ENCODE measurements at places on chromosomes 12 and 14.

DNA sequence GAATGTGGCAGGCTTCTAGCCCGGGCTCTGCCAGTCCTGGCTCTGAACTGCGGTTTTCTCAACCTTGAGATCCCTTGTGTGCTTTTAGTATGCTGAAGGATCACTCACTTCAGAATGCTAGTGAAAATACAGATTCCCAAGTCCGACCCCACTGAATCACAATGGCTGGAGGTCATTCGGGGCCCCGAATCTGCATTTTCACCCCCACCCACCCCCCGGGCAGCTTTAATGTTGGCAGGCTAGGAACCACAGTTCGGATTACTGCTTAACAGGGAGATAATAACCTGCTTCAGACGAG is 573 bp upstream of the SUSD6 start:
- no peak for DNase-seq

- no peak for DNase-seq
Measured at GRCh38 chr12:65830305-65830704, 6.0 kb downstream of the HMGA2 start.

GRCh38 chr12:79706676-79707075 is 15.9 kb upstream of the PAWR start:
- no peak for DNase-seq

DNA sequence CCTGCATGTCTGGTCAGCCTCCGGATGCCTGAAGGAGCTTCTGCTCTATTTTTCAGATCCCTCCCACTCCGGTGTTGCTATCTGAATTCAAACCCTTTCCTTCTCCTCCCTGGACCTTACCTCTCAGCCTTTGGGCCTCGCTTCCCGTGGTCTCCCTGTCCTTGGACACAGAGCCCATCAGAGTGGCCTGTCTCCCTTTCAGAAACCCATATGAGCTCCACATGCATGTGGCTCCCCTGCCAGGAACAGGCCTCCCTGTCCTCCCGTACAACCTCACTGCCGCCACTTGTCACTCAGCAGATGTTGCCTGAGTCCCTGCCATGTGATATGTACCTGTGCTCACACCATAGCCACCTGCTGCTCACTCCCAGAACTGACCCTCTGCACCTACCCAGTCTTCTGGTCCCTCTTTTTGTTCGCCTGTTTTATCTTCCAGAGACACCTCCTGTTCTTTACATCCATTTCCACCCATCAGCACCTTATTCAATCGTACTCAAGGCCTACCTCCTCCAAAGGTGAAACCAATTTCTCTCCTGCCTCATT is 182.5 kb downstream of the ZFP36L1 start:
- DNase-seq = no peak

DNA sequence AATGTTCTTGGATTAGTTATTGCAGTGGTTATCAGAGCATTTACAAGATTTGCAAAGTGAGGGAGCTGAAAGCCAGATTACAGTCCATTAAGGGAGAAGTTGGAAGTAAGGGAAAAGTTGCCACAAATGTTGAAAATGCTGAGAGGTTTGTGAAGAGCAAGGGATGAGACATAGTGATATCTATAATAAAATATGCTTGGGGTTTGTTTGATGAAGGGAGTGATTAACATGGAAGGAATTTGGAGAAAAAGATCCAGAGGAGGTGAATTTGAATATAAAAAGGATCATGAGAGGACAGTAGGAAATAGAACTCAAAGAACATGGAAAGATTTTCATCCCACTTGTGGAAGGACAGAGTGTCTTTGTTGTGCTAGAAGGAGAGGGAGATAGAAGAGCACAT is 19.3 kb upstream of the CCER1 start:
- DNase-seq = no peak

DNA sequence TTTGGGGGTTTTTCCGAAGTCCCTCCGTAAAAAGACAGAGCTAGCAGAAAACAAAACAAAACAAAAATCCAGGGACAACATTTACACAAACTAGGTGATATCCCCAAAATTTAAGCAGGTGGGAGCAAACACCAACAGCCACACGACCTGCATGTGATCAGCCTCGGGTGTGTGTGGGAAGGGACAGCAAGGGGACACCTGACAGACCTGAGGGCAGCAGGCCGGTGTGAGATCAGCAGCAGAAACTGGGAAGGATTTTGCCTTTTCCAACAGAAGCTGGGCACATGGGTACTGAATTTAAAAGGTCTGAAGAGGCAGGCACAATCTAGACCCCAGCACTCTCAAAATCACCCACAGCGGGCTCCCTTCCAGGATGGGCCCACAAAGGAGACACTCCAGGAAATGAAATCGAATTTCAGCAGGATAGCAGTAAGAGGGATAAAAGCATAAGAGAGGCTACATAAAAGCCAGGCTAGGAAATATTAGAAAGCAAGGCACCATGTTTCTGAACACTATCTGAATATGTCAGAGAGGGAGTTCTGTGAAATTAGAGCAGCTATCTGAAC is 36.5 kb upstream of the SELPLG start:
- DNase-seq = no peak

GRCh38 chr12:107597695-107598410 is 87.7 kb upstream of the PWP1 start:
- no peak for DNase-seq

DNA sequence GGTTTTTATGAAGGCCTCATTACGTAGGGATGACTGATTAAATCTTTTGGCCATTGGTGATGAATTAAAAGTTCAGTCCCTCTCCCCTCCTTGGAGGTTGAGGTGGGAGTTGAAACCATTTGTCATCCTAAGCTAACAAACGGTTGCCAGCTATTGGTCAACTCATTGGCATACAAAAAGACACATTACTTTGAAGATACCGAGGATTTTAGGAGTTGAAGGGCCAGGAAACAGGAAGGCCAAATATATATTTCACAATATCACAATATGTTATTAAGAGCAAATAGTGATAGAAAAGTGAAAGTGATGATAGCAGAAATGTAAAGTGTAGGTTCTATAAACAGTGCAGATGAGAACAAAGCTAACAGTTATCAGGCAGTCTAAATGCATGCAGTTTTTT is 24.4 kb downstream of the RCOR1 start:
- no peak for DNase-seq

- no peak for DNase-seq
Measured at GRCh38 chr12:22625762-22626294, 857 bp downstream of the ETNK1 start.

DNA sequence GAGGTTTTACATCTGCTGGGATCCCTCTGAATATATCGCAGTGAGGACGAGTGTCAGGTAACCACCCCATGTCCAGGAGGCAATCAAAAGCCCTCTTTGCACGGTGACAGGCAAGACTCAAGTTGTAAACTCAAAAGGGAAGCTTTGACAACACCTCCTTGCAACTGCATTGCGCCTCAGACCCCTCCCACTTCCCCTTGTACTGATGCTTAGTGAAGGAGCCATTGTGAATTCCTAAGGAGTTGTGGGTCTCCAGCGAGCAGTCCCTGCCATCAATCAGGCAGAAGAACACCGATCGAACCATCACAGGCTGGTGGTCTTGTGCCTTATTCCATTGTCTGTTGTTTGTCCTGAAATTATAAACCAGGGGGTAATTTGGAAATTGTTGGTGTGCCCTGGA is 112.6 kb downstream of the CCDC60 start:
- no peak for DNase-seq

DNA sequence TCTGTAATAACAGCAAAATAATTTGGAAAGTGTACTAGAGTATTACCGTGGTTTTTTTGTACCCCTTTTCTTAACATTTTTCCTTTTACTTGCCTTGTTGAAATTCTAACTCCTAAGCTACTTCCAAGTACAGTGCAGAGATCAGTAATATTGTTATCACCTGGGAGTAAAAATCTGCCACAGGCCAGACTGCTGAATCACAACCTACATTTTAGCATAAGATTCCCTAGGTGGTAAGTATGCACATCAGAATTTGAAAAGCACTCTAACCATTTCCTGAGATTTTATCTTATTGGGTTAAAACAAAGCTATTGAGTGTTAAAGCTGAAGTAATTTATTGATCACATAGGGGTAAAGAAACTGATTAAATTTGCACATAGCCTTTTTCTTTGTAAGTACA is 55.2 kb upstream of the KCNH3 start:
- no peak for DNase-seq

DNA sequence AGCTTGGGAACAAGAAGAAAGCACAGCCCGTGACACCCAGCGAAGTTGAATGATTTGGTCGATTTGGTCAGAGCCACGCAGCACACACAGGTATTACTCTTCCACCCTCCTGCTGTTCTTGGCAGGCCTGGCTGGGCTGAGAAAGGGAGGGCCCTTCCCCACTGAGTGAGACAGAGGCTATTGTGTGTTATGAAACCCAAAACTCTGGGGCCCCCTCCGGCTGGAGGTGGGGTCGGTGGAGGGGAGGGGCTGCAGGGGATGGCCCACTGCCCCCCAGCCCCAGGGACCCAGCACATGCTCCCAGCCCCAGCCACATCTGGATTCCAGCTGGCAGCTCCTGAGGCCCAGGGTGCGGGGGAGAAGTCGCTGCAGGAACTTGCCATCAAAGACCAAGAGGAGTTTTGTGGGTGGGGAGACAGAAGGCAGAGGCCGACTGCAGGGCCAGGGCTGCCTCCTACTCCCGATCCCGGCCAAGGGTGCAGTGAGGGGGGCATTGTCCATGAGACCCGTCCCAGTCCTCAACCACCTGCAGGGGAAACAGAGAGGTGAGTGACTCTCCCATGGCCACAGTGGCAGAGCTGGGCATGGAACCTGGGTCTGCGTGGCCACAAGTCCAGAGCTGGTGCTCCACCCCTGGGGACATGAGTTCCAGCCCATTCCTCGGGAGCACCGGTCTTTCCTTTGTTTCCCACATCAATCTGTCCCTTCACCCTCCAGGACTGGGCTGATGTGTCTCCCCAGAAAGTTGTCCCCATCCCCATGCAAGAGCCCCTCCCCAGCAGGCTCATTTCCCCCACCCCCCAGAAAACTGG is 8.7 kb downstream of the TMEM119 start:
- DNase-seq = no peak

DNA sequence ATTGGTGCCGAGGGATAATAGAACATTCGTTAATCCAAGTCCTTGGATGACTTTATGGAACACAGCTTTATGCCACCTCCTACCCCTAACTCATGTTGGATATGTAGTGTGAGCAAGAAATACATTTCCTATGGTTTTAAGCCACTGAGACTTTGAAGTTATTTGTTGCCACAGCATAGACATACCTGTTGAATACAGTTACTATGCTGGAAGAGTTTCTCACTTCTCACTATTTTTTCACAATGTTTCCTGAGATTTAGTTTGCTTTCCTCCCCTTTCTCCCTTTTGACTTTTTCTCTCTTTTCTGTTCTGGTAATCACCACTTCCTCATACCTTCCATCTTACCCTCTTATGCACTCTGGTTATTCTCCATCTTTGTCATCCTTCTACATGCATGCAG is 7.5 kb upstream of the CLEC4E start:
- no peak for DNase-seq

- DNase-seq = no peak
Measured at GRCh38 chr12:47832263-47832933, 12.7 kb upstream of the HDAC7 start.

- DNase-seq = no peak
Measured at GRCh38 chr12:10717410-10717809, 5.7 kb downstream of the YBX3 start.

- no peak for DNase-seq
Measured at GRCh38 chr12:43235721-43236120, 316.3 kb downstream of the ADAMTS20 start.

DNA sequence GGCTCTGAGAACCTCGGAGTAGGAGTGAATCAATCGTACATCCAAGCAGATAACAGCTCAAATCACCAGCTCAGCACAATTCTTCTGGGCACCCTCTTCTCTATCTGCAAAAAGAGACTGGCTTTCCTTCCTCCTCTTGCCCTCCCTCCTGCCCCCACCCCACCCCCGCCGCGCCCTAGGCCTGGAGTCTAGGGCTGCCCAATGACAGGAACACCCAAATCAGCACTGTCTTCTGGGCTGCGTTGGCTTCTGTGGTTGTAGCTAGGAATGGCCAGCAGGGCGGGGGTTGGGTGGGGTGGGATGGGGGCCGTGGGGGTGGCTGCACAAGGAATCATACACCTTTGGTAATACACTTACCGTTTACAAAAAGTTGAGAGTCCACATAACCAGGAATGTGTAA is 28.0 kb upstream of the TMCC3 start:
- DNase-seq = no peak

- DNase-seq = no peak
Measured at GRCh38 chr14:99757331-99758070, 35.7 kb upstream of the EML1 start.

DNA sequence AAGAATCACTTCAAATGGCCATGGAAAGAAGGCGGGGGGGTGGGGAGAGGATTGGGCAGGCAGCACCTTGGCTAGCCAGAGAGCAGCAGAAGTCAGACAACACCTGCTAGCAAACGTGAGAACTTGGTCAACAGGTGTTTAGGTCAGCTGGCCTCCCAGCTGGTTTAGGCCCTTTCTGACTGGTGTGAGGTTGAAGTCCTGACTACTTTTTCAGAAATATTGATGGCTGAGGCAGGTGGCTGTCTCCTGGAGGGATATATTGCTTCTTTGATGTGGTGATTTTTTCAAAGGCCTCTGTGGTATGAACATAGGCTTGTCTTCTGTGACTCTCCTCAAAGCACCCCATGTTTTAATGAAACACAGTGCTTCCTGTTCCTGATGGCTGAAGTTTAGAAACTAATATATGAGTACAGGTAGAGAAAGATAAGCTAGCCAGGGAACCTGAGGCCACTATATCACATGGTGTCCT is 238.2 kb upstream of the SSTR1 start:
- DNase-seq = no peak

Measured in esophagus squamous epithelium (tissue), 5 donors.